ENCODE measurements at places on chromosomes 2 and 18.

- DNase-seq = no peak
Measured at GRCh38 chr18:36620788-36621187, 208.0 kb downstream of the TPGS2 start.

GRCh38 chr2:161992531-161992930, 81.5 kb downstream of the DPP4 start:
- no peak for DNase-seq

- peak; percentile 14 for DNase-seq
Measured at GRCh38 chr2:207528980-207529329, 807 bp upstream of the CREB1 start.

DNA sequence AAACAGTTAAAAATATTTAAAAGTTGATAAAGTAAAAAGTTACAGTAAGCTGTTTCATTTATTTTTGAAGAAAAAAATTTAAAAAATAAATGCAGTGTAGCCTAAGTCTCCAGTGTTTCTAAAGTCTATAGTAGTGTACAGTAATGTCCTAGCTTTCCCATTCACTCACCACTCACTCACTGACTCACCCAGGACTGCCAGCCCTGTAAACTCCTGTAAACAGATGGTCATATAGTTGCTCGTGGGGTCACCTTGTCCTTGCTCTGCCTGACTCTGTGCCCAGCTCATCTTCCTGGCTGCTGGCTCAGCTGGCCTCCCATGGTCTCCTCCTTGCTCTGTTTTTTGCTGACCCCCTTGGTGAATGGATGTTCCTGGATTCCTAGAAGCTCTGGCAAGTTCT, 180.3 kb downstream of the VAPA start:
- no peak for DNase-seq

DNA sequence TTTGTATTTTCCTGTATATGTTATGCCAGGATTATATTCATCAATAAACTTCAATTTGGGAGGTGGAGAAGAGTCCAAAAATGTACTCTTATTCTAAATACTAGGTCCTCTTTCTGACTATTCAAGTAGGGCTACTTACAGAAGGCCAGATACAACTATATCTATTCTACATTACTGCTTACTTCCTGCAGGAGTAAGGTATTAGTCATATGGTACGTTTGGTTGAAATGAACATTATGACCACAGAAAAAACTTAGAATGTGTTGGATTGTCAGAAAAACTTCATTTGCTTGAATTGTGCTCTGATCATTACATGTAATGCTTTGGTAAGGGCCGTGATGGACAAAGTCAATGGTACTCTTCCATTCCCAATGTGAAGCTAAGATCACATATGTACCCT, 35.0 kb downstream of the STAT4 start:
- DNase-seq = no peak

DNA sequence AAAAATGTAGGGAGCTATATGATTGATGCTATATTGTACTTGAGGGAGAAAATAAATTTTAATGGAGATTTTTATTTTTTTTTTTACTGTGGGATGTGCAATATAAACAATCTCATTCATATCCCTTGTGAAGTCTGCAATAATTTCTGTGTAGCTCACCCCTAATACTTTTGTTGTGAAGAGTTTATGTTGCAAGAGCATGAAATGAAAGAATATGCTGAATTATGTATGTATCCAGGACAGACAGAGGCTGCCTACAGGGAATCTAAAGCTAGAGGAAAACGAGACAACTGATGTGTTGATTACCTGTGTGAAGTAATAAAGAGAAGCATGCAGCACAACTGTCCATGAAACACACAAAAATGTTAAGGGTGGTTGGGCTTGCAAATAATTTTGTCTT, 643.3 kb downstream of the DCDC2C start:
- no peak for DNase-seq

- no peak for DNase-seq
Measured at GRCh38 chr18:6057604-6058003, 162.3 kb upstream of the TMEM200C start.

- no peak for DNase-seq
Measured at GRCh38 chr18:6947338-6948030, 170.1 kb downstream of the LAMA1 start.
